ENCODE measurements at places on chromosomes 3 and 15.

- no peak for DNase-seq
These were observed 3.8 kb upstream of the FOXB1 start for GRCh38 chr15:60000113-60000823.

GRCh38 chr15:49989498-49989897 lies 129.5 kb downstream of the ATP8B4 start:
- no peak for DNase-seq

DNA sequence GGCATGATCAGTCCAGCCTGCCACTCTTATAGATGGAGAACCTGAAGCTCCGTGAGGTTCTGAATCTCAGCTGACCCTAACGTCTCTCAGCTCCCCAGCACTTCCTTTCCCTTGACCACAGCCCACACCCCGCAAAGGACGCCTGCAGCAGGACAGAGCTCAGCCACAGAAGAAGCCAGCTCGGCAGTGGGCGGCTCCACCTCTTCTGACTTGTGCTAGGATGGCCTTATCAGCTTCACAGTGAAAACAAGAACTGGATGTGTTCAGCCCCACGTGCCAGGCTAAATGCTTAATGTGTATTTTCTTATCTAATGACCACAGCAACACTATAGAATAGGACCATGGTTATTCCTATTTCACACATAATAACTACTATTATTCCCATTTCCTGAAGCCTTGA lies 127.6 kb downstream of the ARNT2 start:
- no peak for DNase-seq

GRCh38 chr3:25542492-25543039 lies 114.5 kb downstream of the RARB start:
- DNase-seq = no peak

DNA sequence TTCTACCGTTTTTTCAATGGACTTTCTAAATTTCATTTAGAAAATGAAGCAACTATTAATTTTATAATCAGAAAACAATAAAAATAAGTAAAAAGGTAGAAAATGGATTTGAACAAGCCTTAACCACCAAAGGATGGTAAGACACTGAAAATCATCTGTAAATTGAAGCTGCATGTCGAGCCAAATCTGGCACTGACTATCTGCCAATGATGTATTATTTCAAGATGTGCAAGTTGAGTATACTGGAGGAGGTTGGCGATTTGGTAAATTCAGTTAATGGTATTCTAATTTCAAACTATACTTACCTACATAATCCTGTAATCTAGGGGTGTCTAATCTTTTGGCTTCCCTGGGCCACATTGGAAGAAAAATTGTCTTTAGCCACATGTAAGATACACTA lies 93.5 kb downstream of the FMN1 start:
- no peak for DNase-seq

- DNase-seq = no peak
These were observed 194.5 kb upstream of the GAP43 start for GRCh38 chr3:115428841-115429240.

- no peak for DNase-seq
These were observed 145.3 kb downstream of the DNAJB8 start for GRCh38 chr3:128321418-128321817.

DNA sequence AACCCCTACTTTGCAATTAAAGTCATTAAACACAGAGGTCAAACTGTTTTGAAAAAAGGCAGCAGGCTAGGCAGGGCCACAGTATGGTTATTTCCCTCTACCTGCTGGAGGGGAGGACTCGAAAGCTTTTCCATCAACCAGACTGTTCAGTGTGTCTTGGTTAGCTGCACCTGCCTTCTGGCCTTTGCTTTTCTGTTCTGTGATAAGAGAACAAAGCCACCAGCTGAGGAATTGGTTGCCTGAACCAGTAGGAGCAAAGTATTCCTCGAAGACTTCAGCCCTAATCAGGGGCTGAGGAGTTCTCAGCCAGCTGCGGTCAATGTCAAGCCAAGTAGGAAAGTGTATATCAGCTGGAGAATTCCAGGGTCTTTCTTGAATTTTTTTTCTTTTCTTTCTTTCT lies 132.5 kb downstream of the SOX2 start:
- DNase-seq = no peak

GRCh38 chr15:92811148-92811913 lies 88.8 kb upstream of the CHD2 start:
- DNase-seq = no peak

GRCh38 chr3:176584413-176585176 lies 612.7 kb downstream of the TBL1XR1 start:
- no peak for DNase-seq

DNA sequence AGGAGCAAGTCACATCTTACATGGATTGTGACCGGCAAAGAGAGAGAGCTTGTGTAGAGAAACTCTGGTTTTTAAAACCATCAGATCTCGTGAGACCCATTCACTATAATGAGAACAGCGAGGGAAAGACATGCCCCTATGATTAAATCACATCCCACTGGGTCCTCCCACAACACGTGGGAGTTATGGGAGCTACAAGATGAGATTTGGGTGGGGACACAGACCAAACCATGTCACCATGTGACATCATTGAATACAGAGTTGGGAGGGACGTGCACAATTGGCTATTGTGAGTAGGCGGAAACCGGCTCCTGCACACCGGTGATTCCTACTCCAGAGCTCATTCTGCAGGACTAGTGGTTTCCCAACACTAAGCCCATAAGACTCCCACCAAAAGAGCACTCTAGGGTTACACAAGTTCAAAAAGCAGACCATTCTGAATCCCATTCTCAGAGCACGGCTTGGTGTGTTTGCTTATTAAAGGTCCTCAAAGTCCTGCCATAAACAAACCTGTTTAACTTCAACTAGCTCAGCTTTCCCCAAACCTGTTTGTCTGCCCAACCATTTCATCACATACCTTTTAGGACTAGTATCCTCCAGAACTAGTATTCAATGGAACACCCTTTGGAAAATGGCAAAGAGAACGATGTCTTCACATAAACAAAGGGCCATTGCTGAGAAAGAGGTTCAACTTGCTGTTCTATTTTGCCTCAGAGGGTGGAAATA lies 167.6 kb downstream of the TLE3 start:
- no peak for DNase-seq

- no peak for DNase-seq
These were observed at the start of gene BCHE for GRCh38 chr3:165837058-165837525. TSS of gene BCHE (minus strand) at chr3:165837423. CDS start at chr3:165831033, 6,390 bp downstream.

DNA sequence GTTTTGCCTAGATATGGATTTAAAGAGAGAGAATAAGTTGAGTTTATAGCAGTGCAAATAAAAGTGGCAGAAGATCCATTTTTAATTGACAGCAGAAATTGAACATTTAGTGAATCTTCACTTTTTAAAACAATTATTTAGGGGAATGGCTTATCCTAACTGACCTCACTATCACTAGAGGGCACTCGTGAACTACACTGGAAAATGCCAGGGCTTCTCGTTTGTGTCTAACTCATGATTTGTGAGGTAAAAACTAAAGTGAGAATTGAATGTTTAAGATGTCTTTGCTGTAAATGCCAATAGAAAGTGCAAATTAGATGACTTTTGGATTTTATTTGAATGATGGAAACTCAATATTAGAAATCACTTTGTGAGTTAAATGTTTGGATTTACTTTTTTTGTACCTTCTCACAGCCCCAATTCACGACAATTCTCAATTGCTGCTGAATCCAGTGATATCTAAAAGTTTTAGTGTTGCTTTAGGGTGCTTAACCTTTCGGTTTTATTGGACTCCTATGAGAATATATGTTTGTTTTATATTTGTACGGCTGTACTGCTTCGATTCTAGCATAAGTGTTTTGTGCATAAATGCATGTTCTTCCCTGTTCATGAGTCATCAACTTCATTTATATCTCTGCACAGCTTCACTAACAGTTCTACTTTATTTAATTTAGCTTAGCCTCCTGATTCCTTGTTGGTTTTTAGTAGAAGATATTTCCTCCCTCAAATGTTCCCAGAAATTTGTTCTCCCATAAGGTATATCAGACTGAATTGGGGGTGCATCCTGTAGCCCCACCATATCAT lies 462.1 kb downstream of the MFSD1 start:
- no peak for DNase-seq

DNA sequence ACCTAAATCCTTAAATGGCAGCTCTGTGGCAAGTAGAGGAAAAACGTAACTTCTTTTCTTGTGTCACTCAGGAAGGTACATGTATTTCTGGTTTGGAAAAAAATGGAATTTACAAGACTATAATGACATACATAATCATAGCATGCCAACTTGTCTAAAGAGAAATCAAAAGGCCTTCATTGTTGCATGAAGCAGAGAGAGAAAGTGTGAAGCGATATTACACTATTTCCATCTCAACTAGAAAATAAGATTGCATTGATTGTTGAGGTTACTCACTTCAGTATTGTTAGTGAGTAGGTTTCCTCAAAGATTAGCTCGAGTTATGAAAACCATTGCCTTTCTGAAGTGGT lies 67.2 kb upstream of the GCSAM start:
- DNase-seq = no peak

GRCh38 chr3:50154840-50155490 lies at the start of gene SEMA3F:
TSS of gene SEMA3F (plus strand) at chr3:50155324. CDS start at chr3:50159623, 4,299 bp downstream.
- DNase-seq = peak; percentile 67

DNA sequence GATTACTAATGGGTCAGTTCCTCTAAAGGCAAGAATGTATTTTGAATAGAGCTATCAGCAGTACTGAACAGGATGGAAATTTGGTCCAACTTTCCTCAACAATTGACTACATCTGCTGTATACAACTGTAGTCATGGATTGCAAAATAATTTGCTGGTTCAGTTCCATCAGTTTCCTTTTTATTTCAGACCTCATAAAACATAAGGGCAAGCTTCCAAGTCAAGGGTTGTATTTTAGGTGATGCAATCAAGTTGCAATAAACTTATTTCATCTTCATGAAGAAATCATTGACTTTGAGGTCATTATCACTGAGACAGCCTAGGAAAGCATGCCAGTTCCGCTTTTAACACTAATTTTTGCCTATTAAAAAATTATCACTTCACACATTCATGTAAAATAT lies 90.4 kb upstream of the TSEN2 start:
- no peak for DNase-seq

- no peak for DNase-seq
These were observed 627.1 kb downstream of the NAALADL2 start for GRCh38 chr3:175486255-175486654.

- DNase-seq = no peak
These were observed 509.3 kb upstream of the PPP2R3A start for GRCh38 chr3:135456108-135456790.

- no peak for DNase-seq
These were observed 5.6 kb upstream of the APPL1 start for GRCh38 chr3:57221883-57222282.

DNA sequence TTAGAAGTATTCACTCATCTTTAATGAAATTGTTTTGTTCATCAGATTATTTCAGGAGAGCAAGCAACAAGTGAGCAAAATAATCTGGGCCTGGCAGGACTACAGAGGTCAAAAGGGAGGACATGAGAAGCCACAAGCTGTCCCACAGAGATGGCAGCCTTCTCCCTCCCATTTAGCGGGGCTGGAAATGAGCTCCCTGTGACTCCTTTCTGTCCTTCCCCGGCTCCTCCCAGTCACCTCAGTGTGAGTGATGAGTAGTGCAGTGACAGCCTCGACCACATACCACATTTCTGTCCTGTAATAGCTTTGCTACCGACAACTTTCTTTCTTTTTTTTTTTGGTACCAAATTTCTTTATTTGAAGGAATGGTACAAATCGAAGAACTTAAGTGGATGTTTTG lies 38.0 kb downstream of the RAB7A start:
- no peak for DNase-seq

- DNase-seq = no peak
These were observed 14.7 kb upstream of the CHD2 start for GRCh38 chr15:92885224-92886041.

DNA sequence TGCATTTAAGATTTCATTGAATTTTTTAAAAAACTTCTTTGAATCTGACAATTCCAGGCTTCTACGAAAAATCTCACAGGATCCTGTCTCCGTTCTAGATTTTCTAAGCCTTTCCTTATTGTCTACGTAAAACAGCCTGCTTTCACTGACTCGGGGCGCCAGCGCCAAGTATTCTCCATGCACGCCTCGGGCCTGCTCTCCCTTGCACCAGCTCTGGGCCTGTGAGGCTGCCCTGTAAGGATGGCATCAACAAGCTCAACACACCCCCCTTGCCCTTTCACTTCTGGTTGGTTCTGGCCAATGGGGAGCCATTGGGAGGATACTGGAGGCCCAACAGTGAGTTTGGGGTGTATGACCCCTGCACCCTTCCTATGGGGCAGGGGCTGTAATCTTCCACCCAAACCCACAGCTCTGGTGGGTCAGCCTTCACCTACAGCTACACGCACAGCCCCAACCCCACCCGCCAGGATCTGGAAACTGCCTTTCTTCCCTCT lies 47.8 kb downstream of the SLC41A3 start:
- DNase-seq = no peak

- DNase-seq = no peak
These were observed 207.2 kb upstream of the TPM1 start for GRCh38 chr15:62835351-62835750.

DNA sequence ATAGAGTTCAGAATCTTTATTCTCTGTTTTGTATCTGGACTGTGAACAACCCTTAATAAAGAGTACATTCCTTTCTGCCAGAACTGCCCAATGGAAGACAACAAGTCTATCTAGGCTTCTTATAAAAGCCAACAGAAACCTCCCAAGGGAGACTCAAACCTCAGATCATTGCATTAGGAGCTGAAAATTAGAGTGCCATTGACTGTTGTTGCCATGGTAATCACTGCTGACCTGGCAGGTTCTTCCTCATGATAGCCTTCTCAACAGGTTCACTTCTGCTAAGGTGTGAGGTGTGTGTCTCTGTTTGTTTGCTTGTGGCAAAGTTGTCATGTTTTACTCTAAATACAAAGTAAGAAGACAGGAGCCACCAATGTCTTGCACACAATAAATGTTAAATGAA lies 79.2 kb downstream of the TMEM108 start:
- DNase-seq = no peak

All from activated naive CD4-positive, alpha-beta T cell treated with anti-CD3 and anti-CD28 coated beads, Interleukin-2, amount 50 U/mL, for 16 hours (primary cell).